ENCODE measurements at places on chromosomes 1 and 21.
A peak's percentile ranks its signal among the peaks of the same experiment; 100 is the strongest.

DNA sequence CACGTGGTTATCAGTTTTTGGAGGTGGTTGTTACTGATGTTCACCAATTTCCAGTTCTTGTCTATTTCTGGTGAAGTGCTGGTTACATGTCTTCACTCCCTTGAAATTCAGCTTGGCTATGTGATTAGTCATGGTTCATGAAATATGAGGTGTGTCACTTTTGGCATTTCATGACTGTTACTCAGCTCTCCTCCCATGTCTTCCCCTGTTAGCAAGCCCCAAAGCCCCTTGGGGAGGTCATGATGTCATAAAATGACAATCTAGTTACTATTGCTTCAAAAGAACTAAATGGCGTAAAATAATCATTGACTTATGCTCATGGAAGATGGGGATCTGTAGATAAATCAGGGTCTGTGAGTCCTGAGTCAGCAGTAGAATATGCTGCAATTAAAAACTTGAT is 425.1 kb downstream of the SETD4 start:
- DNase-seq = no peak

- no peak for DNase-seq
Measured at GRCh38 chr1:150662811-150663210, 33.4 kb upstream of the ENSA start.

DNA sequence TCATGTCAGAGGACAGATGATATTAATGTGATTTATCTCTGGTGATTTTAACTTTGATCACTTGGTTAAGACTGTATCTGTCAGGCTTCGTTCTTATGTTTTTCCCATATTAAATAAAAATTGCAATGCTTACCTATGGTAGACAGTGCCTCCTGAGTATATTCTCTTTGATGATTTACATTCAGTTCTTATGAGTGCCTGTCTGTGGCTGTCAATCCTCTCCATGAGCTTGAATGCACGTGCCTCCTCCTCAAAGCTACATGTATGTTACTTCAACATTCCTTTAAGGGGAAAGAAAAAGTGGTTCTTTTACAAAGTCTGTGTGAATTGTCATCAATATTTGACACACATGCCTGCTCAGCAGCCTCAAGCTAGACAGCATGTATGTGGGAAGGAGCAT is 44.2 kb upstream of the RGS2 start:
- DNase-seq = no peak

DNA sequence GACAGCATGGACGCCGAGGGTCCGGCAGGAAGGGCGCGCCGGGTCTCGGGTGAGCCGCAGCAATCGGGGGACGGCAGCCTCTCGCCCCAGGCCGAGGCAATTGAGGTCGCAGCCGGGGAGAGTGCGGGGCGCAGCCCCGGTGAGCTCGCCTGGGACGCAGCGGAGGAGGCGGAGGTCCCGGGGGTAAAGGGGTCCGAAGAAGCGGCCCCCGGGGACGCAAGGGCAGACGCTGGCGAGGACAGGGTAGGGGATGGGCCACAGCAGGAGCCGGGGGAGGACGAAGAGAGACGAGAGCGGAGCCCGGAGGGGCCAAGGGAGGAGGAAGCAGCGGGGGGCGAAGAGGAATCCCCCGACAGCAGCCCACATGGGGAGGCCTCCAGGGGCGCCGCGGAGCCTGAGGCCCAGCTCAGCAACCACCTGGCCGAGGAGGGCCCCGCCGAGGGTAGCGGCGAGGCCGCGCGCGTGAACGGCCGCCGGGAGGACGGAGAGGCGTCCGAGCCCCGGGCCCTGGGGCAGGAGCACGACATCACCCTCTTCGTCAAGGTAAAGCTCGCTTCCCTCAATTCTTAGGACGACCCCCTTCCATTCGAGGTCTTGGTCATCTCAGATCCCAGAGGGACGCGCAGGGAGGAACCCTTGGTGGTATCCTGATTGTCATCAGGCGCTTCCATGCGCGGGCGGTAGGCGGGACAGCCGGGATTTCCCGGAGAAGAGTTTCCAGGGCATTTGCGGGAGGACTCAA is 1.6 kb downstream of the CLIC6 start:
- DNase-seq = no peak

DNA sequence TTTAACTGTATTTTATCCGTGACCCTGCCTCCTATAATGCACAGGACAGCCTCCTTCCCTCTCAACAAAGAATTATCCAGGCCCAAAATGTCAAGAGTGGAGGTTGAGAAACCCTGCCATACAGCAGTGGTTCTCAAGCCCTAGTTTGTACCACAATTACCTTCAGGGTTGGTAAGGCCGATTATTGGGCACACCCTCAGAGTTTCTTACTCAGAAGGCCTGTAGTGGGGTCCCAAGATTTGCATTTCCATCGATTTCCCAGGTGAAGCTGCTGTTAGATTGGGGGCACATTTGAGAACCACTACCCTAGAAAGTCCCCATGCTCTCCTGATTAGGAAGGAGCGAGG is 400 bp upstream of the PGBD2 start:
- no peak for DNase-seq

- no peak for DNase-seq
Measured at GRCh38 chr1:77412069-77412819, 130.4 kb downstream of the AK5 start.

DNA sequence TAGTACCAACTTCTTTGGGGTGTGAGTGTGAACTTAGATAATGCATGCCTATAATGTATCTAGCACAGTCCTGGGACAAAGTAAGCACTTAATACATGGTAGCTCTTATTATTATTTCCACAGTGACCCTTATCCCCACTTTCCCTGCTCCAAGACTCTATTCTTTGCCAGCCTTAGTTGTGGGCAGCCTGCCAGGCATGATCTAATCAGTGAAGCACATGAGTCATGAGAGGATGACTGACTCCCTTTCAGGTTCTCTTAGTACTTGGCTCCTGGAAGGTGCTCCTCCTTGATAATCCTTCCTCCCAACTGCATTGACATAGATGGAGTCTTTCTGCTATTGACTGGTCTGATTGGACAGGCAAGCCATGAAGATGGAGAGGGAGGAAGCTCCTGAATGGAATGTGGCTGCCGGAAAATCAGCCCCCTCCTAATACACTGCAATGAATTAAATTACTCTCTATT is 17.4 kb upstream of the GNG12 start:
- DNase-seq = peak; percentile 25

- DNase-seq = no peak
Measured at GRCh38 chr21:30233228-30234020, 17.5 kb upstream of the CLDN8 start.

DNA sequence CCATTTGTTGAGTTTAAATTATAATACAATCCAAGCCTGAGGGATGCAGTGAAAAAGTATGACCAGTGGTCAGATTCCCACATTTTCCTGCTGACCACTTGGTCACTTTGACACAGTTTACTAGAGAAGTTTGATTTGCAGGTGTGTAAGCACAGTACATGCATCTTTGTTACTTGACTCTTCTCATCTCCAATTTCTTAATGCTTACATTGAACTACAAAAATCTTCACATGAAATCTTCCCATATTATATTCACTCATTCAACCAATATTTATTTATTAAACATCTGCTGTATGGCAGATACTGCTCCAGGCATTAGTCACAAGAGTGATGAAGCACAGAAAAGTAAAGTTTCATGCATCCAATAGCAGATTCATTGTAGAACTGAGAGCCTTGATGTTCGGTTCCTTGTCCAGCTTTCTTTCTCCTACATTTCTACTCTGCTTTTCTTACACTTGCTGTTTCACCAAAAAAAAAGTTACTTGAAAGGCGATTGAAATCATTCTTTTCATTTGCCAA is 211.7 kb downstream of the NFIA start:
- no peak for DNase-seq

DNA sequence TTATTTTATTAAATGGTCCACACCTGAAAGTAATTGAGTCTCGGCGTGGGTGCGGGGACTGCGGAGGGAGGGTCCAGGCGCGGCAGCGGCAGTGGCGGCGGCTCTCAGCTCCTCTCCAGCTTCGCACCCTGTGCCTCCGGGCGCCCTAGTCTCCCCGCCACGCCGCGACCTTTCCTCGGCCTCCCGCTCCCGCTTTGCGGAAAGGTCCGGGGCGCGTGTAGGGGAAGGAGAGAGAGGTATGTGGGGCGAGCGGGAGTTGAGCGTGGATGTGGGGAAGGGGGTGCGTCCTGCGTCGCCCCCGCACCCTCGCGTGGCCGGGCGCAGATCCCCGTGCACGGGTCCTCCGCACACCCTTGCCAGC is 13.4 kb upstream of the ALX3 start:
- DNase-seq = no peak

Measured in anterior cingulate cortex (tissue), 58 donors.